Amniotic epithelial cell (primary cell): ENCODE measurements at places on chromosomes 2 and 18.

DNA sequence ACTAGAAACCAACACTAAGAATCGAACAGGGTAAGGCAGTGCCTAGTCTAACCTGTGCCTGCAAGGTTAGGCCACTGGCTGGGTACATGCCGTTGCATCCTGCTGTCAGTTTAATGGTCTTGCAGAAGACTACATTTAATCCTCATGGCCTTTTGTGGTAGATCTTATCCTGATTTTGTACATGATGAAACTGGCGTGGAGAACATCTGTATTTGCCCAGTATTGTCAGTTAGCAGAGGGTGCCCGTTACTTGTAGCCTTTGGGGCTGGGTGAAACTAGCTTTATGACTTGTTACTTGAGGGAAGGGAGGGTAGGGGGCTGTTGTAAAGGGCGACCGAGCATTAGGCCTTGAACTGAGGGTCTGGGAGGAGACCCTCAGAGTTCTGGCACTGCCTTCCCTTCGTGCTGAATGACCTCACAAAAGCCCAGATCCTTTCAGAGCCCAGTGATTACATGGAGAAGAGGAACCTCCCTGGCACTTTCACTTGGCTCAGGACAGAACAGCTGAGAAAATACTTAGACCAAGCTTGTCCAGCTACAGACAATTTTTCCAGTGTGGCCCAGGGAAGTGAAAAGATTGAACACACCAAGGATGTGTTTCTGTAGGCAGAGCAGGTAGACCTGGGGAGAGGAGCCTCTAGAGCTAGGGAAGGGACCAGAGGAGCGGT is 19.5 kb downstream of the SLC20A1 start:
- peak; percentile 85 for DNase-seq

- no peak for DNase-seq
These were observed 195.9 kb upstream of the TCF4 start for GRCh38 chr18:55783921-55784320.

- peak; percentile 93 for DNase-seq
These were observed 11.4 kb downstream of the HK2 start for GRCh38 chr2:74845217-74845751.

- no peak for DNase-seq
These were observed 142.4 kb upstream of the ALPP start for GRCh38 chr2:232236200-232236599.

- DNase-seq: no peak
These were observed 134.3 kb downstream of the THADA start for GRCh38 chr2:43461453-43462073.

DNA sequence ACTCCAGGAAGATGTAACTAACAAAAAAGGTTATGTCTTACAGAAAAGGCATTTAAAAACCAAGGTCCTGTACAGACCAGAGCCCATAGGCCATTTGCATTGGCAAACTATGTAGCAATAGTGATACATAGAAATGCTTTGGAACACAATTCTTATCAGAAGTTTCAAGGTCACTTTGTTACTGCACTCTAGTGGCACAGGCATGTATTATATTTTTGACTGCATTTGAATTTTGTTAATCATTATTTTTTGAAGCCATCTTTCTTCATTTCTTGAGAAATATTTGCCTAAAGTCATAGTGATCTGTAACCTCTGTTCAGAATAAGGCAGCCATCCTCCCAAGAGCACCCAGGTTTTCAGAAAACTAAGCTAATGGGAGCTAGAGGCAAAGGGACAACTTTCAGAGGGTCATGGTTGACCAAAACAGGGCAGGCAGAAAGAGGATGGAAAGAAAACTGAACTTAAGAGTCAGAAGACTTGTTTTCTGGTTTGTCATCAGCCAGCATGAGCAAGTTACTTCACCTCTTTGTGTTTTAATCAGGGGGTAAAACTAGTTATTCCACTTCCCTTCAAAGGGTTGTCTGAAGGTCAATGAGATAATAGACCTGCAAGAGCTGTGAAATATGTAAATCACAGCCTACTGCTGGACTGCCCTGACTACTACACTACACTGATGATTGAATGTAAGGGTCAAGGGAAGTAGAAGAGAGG is 41.5 kb downstream of the SLC38A11 start:
- DNase-seq: peak; percentile 81

GRCh38 chr2:42752816-42753813 is 10.8 kb downstream of the OXER1 start:
- peak; percentile 12 for DNase-seq

- no peak for DNase-seq
These were observed 201.2 kb downstream of the MYCN start for GRCh38 chr2:16141641-16141921.

DNA sequence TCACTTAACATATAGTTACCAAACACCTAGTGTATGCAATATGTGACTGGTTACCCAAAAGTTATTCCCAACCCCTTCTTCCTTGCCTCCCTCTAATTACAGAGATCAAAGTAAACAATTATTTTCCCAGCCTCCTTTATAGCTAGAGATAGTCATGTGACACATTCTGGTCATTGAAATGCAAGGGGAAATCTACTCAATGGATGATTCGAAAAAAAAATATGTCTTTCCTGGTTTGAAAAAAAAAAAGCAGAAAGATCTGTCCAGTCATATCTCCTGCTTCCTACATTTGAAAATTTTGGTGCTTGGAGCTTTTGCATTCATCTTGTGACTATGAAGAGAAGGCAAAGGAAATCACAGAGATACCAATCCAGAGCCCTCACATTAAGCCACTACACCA is 27.6 kb upstream of the UGP2 start:
- peak; percentile 14 for DNase-seq

- DNase-seq: no peak
These were observed 57.3 kb upstream of the CREB1 start for GRCh38 chr2:207472343-207473048.

- DNase-seq: peak; percentile 58
These were observed 7.8 kb downstream of the CCNT2 start for GRCh38 chr2:134926231-134926931.

- DNase-seq: no peak
These were observed 459.7 kb downstream of the LRATD1 start for GRCh38 chr2:15092181-15092580.

DNA sequence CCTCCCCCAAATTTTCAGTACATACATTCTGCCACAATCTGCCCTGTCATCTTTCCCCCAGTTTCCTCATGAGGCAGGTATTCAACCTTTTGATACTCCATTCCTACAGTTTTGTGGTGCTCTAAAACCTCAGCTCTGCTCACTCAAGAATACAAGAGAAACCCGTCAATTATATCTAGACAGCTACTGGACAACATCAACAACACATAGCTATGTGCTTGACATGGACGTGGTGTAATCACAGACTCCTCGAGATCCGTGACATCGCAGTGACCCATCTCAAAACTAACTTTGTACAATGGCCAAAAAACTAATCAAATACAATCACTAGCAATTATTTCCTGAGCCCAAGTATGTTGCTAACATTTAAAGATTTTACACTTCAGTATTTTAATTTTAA is 23.6 kb downstream of the WDSUB1 start:
- DNase-seq: peak; percentile 41

- no peak for DNase-seq
These were observed 44.2 kb upstream of the YWHAQ start for GRCh38 chr2:9674891-9675414.

DNA sequence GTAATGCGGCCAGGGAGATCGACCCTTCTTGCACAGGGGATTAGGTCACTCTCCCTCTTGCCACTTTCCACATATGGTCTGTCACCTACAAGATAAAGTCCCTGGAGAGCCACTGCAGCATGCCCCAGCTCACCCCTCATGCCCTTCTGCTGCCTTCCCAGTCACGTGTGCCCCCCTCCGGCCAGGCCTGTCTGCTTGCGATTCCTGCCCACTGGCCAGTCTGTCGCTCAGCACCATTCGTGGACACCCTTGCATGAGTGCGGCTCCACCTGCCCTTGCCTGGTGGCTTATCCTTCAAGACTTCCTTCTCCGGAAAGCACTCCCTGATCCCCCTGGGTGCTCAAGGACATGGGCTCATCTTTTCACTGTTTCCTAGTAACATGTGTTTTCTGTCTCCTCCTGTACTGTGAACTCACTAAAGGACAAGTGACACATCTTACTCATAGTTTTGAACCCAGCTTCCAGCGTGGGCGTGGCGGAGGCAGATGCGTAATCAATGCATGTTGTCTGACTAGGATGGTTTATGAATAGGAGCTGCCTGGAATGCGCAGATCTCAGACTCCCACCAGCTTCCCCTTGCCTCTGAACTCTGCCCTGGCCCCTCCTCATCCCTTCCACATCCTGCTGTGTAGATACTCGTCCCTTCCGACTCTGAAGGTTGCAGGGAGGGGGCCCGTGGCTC is 7.8 kb upstream of the NT5DC4 start:
- DNase-seq: peak; percentile 80

DNA sequence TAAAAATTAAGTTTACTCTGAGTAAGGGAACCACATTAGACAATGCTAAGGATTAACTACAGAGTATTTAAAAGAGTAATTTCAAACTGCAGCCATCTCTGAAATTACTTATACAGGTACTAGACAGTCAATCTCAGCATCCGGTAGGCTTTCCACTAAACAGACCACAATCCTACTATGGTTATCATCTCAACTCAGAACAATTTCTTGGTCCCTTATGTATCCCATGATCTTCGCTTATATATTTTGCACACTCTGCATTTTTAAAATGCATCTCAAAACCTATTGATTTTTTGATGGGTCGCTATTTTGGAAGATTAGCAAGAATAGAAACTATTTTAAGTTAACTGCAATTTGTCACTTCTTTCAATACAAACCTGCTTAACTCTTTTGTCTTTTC is 1.4 kb downstream of the PPP4R1 start:
- no peak for DNase-seq

DNA sequence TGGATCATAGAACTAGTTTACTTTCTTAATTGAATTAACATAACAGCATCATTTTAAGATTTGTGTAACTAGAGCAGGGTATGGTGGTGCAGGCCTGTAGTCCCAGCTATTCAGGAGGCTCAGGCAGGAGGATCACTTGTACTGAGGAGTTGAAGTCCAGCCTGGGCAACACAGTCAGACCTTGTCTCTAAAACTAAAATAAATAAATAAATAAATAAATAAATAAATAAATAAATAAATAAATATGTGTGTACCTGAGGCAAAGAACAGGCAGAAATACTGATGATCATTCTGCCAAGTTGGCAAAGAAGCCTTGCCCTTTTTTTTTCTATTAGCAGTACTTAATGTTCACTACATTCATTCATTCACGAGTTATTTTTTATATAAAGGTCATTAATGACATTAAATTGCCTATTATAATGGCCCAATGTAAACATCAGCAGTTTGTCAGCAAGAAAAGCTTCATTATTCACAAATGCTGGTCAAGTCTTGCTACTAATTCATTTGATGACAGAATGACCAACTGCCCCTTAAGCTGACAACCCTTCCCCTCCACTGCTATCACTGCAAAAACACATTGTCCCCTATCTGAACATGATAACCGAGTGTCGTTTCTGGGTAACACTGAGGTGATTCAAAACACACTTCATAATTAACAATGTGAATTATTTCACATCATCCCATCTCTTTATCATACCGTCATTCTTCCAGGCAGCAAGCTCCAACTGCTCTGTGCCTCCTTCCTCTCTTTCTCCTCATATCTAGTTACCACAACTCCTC is 39.0 kb downstream of the ARL5A start:
- no peak for DNase-seq

DNA sequence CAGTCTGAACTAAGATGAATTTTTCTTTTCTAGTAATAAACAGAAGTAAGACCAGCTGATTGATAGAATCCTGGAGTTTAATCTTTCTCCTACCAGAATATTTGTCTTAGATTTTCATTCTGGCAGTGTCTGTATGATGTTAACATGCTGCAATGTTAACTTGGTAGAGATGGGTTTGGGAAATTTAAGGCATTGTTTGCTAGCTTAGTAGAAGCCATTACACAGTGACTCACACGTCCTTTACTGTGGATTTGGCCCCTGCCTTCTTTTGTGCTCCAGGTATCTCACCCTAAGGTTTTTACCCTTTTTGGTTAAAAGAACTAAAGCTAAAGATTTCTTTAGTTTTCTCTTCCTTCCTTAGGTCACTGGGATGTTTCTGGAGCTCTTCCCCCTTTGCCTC is 84.1 kb downstream of the SPTBN1 start:
- DNase-seq: no peak

GRCh38 chr18:35042389-35043071 is 1.3 kb downstream of the MAPRE2 start:
- no peak for DNase-seq

DNA sequence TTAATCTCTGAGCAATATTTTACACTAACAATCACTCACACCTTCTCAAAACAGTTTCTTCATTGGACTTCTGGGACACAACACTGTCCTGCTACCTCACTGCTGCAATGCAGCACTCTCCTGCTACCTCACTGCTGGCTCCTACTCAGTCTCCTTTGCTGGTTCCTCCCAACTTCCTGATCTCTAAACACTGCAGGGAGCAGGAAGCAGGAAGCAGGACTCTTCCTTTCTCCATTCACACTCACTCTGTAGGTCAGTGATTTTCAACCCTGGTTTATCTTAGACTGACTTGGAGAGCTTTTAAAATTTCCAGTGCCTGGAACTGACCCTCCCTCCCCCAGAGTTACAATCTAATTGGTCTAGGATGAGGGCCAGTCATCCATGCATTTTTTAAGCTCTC is 243.4 kb upstream of the RBBP8 start:
- DNase-seq: no peak

GRCh38 chr2:38533180-38533579 is 69.5 kb downstream of the HNRNPLL start:
- no peak for DNase-seq

GRCh38 chr2:230902180-230902899 is 22.7 kb downstream of the GPR55 start:
- peak; percentile 62 for DNase-seq

GRCh38 chr2:219641390-219642068 is 14.1 kb downstream of the SLC4A3 start:
- DNase-seq: peak; percentile 26

GRCh38 chr2:177302552-177302951 is 38.0 kb upstream of the NFE2L2 start:
- DNase-seq: no peak

- DNase-seq: peak; percentile 2
These were observed 205.7 kb downstream of the DSEL start for GRCh38 chr18:67310826-67311225.

- DNase-seq: peak; percentile 96
These were observed 29.1 kb upstream of the ZC3H15 start for GRCh38 chr2:186456941-186457340.

DNA sequence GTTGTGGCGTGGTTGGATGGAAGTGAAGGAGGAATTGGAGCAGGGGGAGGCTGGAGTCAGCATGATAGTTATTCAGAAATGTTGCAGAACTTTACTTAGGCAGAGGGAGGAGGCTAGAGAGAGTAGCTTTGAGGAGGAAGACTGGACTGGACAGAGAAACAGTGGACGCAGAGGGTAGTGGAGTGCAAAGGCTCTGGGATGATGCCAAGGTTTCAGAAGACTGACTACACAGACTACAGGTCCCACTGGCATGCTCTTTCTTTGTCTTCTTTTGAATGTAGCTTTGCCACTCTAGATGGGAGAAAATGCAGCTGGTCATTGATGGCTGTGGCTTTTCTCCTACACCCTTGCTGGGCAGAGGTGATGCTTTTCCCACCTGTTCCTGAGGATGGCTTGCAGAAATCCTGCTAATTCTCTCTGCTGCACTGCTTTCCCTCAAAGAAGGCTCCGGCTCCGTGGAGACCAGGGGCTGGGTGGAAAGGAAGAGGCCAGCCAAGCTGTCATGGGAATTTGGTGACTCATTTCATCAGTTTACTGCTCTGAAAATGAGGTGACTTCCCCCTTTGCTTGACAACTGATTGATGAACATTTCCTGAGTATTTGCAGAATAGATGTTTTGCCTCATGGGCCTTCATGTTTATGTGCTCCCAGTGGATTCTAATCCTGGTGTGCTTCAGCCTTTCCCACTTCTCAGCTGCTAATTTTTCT is 42.4 kb downstream of the MEIS1 start:
- peak; percentile 40 for DNase-seq
